ENCODE measurements at places on chromosomes 7 and 10. TPM values are rescaled to one million over a fixed set of nuclear protein-coding genes. Genes with fewer than 3 reads are reported as not detected.

CYP2C19 gene
- total RNA-seq = 0.42 TPM

DNA sequence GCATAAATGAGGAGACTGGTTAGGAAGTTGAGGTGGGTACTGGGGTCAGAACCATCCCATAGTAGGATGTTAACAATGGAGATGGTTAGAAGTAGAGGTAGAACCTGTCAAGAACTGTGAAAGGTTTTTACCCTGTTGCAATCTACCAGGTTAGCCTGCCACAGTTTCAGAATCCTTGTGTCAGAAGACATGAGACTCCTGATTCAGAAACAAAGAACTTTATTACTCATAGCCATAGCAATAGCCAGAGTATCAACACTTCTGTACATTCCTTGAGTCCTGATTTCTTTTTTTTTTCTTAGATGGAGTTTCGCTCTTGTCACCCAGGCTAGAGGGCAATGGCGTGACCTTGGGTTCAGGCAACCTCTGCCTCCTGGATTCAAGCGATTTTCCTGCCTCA is 200.9 kb downstream of the GRM3 start:
- DNase-seq = no peak

DNA sequence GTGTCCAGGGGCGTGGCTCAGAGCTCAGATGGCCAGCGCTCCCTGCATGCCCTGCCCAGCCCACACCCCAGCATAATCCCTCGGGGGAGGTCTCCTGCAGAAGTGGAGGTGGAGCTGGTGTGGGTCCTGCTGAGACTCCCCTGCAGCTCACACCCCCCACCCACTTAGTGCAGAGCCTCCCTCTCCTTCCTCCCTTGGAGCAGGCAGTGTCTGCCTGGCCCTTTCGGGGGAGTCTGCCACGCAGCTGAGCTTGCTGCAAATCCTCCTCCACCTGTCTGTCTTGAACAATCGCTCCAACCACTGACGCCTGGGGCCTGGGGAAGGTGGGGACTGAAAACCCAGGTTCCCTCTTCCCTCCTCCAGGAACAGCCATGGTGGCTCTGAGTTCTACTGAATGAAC is 219.7 kb upstream of the PPP2R2D start:
- DNase-seq = no peak

- DNase-seq = no peak
Observed at GRCh38 chr10:122302315-122302714, 31.2 kb downstream of the BTBD16 start.

GRCh38 chr7:129882531-129882930 is 70.2 kb downstream of the UBE2H start:
- DNase-seq = no peak

GRCh38 chr10:18224626-18225445 is 84.6 kb downstream of the CACNB2 start:
- DNase-seq = no peak
